ENCODE measurements at places on chromosomes 7 and 10. TPM values are rescaled to one million over a fixed set of nuclear protein-coding genes. Genes with fewer than 3 reads are reported as not detected.

DNA sequence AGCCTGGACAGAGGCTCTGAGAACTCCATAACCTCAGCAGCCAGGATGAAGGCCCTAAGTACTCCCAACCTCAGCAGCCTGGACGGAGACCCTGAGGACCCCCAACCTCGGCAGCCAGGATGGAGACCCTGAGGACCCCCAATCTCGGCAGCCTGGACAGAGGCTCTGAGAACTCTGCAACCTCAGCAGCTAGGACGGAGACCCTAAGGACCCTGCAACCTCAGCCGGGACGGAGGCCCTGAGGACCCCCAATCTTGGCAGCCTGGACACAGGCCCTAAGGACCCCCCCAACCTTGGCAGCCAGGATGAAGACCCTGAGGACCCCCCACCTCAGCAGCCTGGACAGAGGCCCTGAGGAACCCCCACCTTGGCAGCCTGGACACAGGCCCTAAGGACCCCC, 16.5 kb downstream of the RRP12 start:
- DNase-seq, result no peak

- DNase-seq, result no peak
Observed at GRCh38 chr7:18445483-18445882, 50.1 kb upstream of the HDAC9 start.

DNA sequence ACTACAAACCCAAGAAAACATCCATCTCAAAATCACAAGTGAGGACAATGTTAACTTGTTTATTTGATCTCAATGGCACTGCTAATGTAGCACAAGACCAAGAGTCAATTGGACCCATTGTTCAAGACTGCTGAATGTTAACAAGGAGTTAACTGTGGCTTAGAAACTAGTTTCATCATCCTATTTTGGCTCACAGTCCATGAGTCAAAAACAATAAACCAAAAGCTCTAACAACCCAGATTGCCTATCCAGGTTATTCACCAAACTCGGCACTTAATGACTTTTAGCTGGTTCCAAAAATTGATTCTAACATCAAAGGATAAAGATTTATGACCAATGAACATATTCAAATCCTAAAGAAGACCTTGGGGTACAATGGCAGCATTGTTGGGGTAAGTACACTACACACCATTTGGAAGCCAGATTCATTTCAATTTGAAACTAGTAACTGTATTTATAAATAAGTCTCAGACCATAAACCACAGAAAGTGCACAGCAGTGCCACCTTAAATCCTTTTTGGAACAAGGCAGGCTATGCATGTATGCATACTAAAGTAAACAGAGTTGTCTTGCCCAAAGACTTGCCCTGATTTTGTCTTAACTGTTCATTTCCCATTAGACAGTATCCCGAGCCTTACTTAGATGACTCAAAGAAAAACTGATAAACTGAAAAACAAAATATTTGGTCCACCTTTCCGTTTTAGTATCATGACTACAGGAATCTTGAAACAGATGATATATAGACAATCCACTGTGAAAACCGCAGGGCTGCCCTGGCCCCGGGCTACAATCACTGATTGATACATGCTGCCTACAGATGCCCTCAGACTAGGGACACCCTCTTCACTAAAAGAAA, 84.5 kb downstream of the SRPK2 start:
- DNase-seq, result peak; percentile 40

The GIMAP2 gene
- total RNA-seq, result 113 TPM

The FXYD4 gene
- not detected for total RNA-seq

The DIP2C gene
- total RNA-seq, result 0.76 TPM

Data from activated CD4-positive, alpha-beta memory T cell treated with anti-CD3 and anti-CD28 coated beads, Interleukin-2, amount 10 ng/mL, durations not matched to agents 7 days and 5 days (primary cell).